Femur (tissue), 1 donor: ENCODE measurements at places on chromosomes 11 and 22.

DNA sequence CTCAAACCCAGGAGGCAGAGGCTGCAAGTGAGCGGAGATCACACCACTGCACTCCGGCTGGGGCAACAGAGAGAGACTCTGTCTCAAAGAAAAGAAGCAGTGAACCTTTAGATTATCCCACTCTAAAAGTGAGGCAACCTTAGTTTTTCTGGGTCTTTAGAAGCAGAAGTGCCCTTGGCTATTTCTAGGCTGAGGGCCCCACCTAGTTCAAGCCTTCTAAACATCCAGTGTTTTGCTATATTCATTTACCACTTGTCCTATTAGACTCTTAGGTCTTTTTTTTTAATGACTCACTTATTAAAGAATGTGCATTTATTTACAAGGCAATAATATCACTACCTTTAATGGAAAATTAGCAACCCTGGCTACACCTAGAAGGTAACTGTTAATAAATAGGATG is 16.7 kb upstream of the EHF start:
- no peak for DNase-seq

DNA sequence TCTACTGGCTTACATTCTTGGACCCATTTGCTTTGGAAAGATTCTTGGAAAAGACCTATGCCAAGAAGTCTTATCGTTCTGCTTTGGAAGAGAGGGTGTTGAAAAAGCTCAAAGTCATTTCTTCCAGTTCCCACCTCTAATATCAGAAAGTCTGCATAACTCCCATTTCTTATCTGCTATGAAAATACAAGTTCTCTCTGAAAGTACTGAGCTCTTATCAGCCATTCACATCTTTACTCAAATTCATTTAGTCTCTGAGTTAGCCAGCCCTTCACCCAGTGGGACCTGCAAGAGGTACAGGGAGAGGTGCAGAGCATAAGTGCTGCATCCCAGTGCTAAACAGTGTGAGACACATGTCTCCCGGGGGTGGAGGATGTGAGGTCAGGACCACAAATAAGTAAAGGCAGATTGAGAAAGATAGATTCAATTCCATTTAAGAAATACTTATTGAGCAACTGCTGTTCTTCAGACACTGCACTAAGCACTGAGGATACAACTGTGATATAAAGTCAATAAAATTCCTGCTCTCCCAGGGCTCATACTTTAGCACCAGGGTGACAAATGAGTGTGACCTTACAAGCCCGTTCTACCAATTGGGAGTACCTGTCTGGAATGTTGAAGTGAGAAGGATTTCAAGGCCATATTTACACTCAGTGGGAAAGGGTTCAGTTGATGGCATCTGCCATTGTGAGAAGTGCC is 76.7 kb downstream of the PISD start:
- DNase-seq = no peak

DNA sequence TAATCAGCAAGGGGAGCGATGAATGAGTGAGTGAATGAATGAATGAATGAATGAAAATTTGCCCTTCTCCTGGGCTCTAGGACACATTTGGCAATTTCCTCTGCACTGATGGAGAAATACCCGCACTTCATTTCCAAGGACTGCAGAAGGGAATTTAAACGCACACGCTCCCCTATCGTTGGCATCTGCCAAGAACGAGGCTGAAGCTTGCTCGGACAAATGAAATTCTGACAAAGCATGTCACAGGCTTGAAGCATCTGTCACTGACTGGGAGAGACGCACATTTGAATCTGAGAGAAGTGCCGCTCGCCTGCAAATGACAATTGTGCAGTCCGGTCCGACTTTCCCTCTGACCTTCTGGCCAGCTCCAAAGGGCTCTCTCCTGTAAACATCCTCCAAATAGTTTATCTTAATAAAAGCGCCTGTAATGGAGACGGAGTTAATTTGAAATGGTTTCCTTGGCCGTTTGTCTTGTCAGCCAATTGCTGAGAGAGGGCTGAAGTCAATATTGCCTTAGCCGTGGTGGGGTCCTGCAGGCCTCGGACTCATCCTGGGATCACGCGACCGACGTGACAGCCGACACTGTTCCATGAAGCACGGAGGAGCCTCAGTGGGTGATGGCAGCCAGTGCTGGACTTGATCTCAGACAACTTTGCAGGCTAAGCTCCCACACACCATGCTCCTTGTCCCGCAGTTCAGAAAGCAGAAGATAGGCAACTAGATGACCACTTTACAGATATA is 260.7 kb downstream of the MN1 start:
- DNase-seq = no peak

- peak; percentile 53 for DNase-seq
These were observed 41.7 kb downstream of the IGF2 start for GRCh38 chr11:2097356-2097997.

GRCh38 chr22:49536571-49537131 is 291.0 kb downstream of the BRD1 start:
- no peak for DNase-seq

DNA sequence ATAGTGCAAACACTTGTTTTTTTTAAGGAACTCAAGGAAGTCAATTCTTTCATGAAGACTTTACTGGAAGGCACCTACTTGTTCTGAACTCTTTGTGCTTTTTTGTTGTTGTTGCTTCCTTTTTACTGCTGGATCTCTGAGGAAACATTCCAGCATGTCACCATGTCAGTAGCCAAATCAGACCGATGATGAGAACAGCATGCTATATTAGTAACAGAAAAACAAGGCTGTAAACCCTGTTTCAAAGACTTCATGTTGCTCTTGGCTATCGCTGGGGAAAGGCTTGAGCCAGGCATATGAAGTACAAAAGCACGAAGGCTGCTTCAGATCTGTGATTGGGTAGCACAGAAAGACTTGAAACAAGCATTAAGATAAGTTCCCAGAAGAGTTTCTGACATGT is 125.6 kb upstream of the SLC5A12 start:
- peak; percentile 28 for DNase-seq

DNA sequence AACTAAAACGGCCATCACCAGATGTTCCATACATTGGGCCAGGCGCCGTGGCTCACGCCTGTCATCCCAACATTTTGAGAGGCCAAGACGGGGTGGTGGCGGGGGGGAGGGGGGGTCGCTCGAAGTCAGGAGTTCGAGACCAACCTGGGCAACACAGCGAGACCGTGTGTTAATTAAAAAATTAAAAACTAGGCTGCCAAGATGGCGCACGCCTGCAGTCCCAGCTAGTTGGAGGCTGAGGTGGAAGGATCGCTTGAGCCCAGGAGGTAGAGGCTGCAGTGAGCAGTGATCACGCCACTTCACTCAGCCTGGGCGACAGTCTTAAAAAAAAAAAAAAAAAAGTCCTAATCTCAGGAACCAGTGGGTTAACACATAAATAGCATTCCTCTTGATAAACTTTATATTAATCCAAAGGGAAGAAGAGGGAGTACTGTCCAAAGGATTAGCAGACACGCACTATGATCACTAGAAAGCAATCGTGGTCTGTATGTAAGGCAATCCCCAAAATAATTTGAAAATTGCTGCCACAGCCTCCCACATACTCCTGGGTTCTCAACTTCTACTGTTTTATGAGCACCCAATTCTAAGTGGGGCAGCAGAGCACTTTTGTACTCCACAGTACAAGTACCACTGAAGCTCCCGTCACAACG is 604 bp downstream of the PUS3 start:
- no peak for DNase-seq

GRCh38 chr11:102347462-102348370 is 702 bp downstream of the BIRC2 start:
- peak; percentile 40 for DNase-seq

- no peak for DNase-seq
These were observed 5.5 kb downstream of the EHF start for GRCh38 chr11:34626393-34626792.

DNA sequence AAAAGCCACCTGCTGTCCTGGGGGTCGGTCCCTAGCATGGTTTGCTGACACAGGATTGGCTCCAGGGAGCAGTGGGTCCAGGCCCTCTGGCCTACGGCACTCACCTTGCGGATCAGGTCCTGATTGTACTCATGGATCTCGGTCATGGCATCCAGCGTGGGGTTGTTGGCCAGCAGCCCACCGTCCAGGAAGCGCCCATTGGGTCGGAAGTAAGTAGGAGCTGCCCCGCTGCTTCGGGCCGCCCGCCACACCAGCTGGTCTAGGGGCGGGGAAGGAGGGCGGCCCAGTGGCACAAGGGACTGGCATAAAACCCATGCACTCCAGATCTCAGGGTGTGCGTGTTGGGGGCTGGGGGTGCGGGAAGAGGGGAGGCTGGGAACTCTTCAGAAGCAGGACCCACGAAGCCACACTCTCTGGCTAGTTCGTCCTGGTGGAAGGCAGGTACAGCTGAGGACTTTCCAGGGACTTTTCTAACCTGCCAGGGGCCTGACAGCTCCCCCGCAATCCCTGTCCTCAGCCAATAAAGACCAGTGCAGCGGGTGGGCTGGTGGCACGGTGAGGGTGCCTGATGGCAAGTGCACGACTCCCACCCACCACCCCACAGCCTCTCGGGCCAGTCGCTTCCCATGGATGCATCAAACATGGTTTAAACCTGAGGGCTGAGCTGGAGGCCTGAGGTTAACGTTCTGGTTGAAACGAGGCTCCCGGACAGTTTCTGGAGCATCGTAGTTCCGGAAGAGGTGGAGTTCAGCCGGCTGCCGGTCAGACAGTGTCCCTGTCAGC is 5.1 kb upstream of the BAIAP2L2 start:
- peak; percentile 15 for DNase-seq

DNA sequence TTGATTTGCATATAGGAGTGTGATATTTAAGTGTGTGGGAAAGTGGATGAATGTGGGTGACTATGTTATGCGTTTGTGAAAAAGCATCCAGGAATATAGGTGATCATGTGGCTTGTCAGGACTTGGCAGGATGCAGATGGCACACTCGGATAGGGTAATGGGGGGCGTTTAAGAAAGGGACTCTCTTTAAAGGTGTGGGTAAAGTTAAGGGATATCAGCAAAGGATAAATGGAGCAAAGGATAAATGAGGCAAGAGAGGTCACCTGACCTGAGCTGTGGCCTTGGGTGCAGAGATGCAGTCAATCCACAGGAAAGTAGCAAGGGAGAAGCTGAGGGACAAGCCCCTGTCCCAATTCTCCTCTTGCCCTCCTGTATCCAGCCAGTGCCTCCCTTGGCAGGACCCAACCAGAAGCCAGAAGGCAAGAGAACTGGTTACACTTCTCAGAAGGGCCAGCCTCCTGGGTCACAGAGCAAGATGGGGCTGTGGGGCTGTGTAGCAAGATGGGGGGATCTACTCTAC is 47.5 kb upstream of the GRAMD1B start:
- DNase-seq = no peak

DNA sequence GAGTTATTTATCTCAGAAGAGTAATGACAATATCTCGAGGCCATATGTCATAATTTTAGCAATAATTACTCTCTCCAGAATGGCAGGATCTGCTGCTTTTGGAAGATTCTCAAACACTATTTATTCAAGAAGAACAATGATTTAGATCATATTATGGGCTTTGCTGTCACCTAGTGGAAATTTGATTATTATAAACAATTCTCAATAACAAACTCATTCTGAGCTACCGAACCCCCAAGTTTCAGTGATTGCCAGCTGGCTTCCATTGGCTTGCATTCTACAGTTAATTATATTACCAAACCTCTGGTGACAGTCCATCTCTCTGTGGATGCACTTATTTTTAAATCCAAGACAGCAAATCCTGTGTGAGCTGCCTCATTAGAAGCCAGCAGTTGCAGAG is 27.9 kb upstream of the SLC36A4 start:
- DNase-seq = no peak

- DNase-seq = no peak
These were observed 418.6 kb downstream of the MN1 start for GRCh38 chr22:27382947-27383346.

- DNase-seq = no peak
These were observed 3.3 kb downstream of the SLC22A12 start for GRCh38 chr11:64594159-64594939.

DNA sequence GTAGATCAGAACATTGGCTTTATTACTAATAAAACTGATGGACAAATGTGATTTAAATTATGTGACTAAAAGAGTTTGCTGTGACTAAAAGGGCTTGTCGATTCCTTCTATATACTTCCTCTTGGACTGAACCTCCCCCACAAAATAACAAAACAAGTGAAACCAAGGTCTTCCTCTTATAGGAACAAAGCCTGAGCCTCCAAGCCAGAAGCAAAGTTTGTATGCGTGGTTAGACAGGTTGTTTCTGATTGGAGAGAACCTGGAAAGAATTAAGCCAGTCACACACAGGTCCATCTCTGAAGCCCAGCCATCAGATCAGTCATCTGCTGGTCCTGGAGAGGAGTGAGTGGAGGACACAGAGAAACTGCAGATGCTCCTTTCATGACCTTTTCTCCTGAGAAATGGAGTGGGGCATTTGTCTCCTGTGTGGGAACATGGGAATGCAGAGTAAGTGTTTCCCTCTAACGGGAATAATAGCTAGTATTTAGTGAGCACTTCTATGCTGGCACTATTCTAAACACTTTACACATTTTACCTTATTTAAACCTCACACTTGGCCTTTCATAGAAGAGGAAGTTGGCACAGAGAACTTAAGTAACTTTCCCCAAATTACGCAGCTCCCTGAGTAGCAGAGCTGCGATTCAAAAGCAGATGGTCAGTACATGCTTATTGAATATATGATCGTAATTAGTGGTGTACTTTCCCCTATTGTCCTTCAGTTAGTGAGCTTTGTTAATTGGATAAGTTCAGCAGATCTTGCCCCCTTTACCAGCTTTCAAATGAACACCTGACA is 77.1 kb downstream of the UVRAG start:
- DNase-seq = no peak
